ENCODE measurements at places on chromosomes 13 and 19.

DNA sequence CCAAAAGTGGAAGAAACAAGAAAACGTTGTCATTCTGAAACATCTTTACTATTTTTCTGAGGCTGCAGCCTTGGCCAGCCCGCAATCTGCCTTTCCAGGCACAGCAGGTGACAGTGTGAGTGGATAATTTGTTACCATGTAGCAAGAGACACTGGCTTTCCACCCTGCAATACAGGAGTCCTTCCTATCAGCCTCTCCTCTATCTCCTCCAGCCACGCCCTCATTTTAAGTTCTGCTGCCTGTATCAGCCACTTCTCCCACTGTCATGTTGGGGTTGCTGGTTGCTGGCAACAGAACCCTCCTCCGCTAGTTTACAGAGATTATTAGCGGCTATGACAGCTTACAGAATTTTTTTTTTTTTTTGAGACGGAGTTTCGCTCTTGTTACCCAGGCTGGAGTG is 7.7 kb upstream of the LGALS7 start:
- DNase-seq, result peak; percentile 91

DNA sequence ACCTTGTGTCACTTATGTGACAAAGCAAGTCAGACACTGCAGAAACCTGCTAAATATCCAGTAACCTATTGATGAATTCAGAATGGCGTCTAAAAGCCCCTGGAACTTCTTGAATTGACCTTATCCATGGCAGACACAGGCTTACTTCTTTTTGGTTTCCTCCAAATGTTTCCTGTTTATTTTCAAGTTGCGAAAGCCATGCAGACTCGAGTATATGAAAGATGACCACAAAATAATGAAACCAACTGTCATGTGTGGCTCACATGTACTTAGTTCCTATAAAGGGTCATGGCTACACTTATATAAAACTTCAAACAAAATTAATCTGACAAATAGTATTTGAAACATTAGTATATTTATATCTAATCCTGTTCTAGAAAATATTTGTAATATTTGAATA is 113.1 kb upstream of the FNDC3A start:
- DNase-seq, result peak; percentile 75

DNA sequence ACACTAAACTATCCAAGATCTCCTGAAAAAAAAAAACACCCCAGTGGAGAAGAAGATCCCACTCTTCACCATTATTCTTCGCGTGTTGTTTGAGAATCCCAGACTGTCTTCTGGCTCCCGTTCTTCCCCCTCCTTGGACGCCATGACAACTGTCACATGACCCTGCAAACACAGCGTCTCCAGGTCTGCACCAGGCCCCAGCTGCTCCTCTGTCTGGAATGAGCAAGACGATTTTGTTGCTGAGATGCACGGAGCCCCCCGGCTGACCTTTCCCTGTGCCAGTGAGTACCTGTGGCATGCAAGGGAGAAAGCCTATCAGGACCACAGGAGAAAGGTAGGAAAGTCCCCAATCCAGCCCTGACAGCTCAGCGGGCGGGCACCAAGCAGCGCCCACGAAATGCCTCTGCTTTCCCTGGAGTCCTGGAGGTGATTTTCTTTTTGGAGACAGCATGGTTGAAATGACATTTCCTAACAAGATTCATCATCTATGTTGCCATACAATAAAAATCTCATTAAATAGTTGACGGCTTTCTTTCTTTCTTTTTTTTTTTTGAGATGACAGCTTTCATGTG is at the start of gene CFAP97D2:
CFAP97D2 (plus strand) TSS at position 171 of the 572 bp plus-strand sequence; CDS start at position 245, 74 bp downstream.
- no peak for DNase-seq

DNA sequence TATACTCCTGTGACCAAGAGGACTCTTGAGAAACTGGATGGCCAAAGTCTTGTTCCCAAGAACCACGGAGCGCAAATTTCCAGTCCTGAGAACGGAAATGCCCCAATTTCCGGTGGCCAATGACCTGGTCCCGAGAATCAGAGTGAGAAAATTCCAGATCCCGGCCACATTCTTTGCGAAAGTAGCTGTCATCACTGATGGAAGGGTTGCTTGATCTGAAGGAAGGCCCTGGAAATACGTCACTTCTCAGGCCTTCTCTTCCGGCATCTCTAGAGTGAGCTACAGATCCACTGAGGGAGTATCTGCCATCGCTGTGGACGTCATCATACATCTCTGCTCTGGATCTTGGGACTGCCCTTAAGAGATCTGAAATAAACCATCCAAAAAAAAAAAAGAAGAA is 7.5 kb downstream of the SUGP2 start:
- DNase-seq, result no peak

DNA sequence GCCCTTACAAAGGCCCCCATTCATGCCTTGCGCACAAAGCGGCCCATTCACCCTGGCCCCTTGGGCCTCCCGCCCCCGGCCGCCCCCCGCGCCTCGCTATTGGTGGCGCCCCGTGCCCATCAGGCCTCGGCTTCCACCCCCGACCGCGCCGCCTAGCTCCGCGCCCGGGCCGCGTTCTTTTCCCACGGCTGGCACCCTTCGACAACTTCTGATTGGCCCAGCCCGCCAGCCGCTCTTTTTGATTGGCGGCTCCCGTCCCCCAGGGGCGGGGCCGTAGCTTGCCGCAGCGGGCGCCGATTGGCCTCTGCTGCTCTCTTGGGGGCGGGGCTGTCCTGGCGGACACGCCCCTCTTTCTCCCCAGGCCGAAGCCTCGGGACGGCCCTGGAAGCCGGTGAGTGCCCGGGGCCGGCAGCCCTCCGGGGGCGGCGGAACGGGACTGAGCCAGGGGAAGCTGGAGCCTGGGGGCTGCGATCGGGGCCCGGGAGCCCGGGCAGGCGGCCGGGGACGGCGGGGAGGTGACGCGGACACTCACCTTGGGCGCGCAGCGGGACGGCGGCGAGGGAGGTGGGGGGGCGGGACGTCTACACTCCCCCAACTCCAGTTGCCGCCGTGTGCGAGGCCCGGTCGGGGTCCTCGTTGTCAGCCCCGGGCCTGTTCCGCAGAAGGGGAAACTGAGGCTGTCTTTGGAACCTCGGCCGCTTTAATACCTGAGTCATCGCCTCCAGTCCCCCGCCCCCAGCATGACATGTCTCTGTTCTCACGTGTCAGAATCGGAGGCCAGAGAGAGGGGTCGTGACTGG is at the start of gene MYH14:
MYH14 (plus strand) TSS at position 342 of the 800 bp plus-strand sequence. CDS start 6,744 bp downstream, outside the sequence.
- DNase-seq, result peak; percentile 27

DNA sequence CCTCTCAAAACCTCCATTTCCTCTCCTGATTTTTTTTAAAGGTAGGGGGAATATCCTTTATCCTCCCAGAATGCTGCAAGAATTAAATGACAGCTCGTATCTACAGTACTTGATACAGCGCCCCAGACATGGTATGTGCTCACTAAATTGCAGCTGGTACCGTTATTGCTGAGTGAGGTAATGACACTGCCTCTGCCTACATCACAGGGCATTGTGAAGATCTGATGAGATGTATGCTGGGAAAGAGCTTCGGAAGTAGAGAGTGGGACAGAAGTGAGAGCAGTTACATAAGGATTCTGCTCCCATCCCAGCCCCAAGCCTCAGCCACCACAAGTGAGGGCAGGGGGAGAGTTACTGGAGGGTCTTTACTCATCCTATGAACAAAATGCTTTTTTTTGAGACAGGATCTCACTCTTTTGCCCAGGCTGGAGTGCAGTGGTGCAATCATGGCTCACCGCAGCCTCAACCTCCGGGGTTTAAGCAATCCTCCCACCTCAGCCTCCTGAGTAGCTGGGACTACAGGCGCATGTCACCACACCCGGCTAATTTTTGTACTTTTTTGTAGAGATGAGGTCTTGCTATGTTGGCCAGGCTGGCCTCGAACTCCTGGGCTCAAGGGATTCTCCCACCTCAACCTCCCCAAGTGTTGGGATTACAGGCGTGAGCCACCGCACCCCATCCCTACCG is 1.7 kb upstream of the FKRP start:
- DNase-seq, result no peak

DNA sequence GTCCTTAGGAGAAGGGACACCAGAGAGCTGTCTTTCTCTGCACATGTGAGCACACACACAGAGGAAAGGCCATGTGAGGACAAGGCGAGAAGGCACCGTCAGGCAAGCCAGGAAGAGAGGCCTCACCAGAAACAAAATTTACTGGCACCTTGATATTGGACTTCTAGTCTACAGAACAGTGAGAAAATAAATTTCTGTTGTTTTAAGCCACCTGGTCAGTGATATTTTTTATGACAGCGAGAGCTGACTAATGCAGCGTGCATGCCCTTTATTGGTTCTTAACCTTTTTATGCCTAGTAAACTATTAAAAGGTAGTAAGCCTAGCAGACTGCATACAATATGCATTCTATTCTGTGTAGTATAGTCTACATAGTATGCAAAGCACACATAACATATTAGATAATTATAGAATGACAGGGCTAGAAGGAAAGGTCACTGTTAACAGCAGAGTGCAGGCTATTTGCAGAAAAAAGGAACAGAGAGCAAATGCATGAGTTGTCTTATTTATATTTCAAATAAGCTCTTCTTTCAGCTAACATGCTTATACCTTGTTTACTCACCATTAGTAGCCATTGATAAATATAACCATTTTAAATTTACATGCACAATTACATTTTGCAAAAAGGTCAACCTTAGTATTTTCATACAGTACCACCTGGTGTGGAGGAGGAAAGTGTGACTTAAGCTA is 25.2 kb upstream of the KATNAL1 start:
- no peak for DNase-seq

DNA sequence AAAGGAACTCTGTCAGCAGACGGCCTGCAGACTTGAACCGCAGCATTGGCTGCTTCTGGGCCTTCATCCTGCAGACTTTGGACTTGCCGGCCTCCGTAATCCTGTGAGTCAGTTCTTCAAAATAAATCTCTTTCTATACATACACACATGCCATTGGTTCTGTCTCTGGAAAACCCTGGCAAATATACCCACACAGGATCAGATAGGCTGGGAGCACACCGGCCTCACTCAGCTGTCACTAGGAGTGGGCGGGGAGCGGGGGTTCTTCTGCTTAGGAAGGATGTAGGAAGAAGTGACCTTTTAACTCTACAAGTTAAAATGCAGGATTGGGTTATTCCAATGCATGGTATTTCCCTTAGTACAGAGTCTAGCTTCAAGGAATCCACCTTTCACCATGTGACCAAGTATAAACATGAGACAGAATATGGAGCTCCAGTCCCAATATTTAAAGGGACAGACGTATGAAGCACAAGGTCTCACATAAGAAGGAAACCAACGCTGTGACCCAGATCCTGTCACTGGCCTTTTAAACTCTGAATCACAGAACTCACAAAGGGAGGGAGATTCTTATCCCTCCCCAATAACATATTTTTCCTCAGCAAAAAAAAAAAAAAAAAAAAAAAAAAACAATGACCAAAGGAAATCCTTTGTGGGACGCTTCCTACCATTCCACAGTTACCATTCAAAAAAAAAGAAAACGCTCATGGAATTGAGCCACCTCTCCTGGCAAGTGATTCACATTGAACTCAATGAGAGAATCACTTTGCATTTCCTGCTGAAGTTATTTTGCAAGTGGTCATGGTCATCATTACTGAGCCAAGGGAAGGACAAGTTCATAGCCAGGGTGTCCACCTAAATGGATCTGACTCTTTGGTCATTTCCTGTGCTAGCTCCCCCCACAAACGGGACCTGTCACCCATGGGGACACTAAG is 352.9 kb downstream of the FOXO1 start:
- DNase-seq, result no peak
